ENCODE measurements at places on chromosomes 1 and 21. TPM values are rescaled to one million over a fixed set of nuclear protein-coding genes. Genes with fewer than 3 reads are reported as not detected.

HORMAD1 gene
- not detected for total RNA-seq

GRCh38 chr1:31694069-31694963 lies 9.5 kb downstream of the COL16A1 start:
- DNase-seq = no peak

DNA sequence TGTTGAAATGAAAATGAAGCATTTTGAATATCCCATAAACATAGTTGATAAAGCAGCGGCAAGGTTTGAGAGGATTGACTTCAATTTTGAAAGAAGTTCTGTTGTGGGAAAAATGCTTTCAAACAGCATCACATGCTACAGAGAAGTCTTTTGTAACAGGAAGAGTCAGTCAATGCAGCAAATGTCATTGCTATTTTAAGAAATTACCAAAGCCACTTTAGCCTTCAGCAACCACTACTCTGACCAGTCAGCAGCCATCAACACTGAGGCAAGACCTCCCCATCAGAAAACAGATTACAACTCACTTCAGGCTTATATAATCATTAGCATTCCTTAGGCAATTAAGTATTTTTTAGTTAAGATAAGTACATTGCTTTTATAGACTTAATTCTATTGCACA lies 33.8 kb upstream of the FCRL3 start:
- DNase-seq = no peak

- DNase-seq = no peak
Measured at GRCh38 chr1:42660907-42661500, 2.8 kb downstream of the PPIH start.

- DNase-seq = no peak
Measured at GRCh38 chr1:55604179-55604578, 389.0 kb upstream of the USP24 start.
